ENCODE measurements at places on chromosomes 11 and 22. TPM values are rescaled to one million over a fixed set of nuclear protein-coding genes. Genes with fewer than 3 reads are reported as not detected.

Gene HSPA8
- 1,414 TPM for total RNA-seq

Gene HDAC10
- 11.1 TPM for total RNA-seq

Gene PDE2A
- total RNA-seq: 2.1 TPM

Gene GLB1L3
- total RNA-seq: not detected

Gene STK33
- 3.0 TPM for total RNA-seq

Gene TTLL8
- total RNA-seq: not detected

Gene SLC25A1
- 61.8 TPM for total RNA-seq
